ENCODE measurements at places on chromosomes 5 and 9.

- DNase-seq, result no peak
These were observed 28.0 kb downstream of the SLC36A1 start for GRCh38 chr5:151475388-151475787.

- DNase-seq, result no peak
These were observed at the start of gene PCDHA7 for GRCh38 chr5:140833993-140834392. Gene PCDHA7, plus strand, starts transcription at chr5:140834269. Its CDS starts 115 bp downstream, at chr5:140834384.

- DNase-seq, result no peak
These were observed 135.1 kb downstream of the KIF4B start for GRCh38 chr5:155148694-155149093.

DNA sequence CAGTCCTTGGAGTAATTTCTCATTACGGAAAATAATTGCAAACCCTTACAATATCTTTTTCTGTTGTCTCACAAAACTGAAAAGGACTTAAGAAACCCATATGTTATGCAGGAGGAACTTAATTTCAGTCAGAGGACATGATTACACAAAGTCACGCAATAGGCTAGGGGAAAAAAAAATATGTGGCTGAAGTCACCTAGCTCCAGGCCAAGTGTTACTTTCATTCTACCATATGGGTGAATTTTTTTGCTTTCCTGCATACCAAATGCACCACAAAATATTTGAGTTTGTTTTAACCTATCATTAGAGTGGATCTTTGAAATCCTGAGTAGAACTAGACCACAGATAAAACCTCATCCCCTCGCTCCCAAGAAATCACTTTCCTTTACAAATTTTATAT lies 523.5 kb downstream of the CAAP1 start:
- DNase-seq, result no peak

- no peak for DNase-seq
These were observed 116.3 kb downstream of the SLC28A3 start for GRCh38 chr9:84224246-84224645.
